Mesenteric fat pad (tissue), 1 donor: ENCODE measurements at places on chromosomes 7 and 10. TPM values are rescaled to one million over a fixed set of nuclear protein-coding genes. Genes with fewer than 3 reads are reported as not detected.

- no peak for DNase-seq
Observed at GRCh38 chr7:8131694-8132605, 130.0 kb downstream of the ICA1 start.

- DNase-seq: no peak
Observed at GRCh38 chr7:130500910-130501309, 9.0 kb downstream of the MEST start.

- DNase-seq: no peak
Observed at GRCh38 chr7:85160223-85160622, 26.6 kb downstream of the SEMA3D start.

DNA sequence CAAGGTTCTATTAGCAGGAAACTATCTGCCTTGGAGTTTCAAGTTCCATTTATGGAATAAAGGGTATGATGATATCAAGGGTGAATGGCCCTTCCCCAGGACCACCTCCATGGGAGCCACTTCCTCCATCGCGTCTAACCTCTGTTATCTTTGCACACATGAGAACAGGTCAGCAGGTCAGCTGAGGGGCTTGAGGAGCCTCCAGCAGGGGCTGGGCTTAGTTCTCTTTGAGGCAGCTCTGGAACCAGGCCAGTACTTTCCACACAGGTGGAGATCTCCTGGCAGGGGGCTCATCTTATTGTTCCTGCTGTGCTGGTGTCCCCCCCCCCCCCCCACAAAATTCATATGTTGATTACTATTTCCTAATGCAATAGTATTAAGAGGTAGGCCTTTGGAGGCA lies 472.2 kb upstream of the ZMIZ1 start:
- no peak for DNase-seq

DNA sequence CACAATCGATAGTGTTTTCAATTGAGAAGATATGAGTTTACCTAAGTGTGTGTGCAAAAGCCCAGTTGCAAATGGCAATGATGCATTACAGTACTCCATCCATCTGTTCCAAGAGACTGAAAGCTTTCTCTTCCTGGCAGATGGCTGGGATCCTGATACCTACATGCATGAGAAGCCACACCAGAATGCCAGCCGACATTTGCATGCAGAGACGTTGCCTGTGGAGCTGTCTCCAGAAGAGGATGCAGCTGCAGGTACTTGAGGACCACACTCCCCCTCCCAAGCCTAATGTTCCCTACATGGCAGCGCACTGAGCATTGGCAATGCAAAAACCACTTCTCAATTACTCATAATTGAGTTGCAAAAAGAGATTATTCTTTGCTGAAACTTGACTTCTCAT lies 332.1 kb downstream of the WDR11 start:
- no peak for DNase-seq

DNA sequence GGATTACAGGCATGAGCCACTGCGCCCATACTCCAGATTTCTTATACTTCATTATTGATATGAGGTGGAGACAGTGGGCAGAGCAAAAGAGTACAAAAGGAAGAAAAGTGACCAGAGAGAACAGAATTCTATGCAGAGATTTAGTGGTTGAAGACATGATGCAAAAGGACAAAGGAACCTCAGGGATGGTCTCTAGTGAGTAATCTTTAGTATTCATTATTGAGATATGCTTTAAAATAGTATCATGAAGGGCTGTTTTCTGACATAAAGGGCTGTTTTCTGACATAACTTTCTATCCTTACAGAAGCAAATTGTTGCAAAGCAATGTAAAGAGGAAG lies 81.2 kb upstream of the OIT3 start:
- no peak for DNase-seq

GRCh38 chr10:101047268-101047667 lies 14.5 kb upstream of the KAZALD1 start:
- DNase-seq: no peak

The SCRN1 gene
- total RNA-seq: 36.9 TPM

The PHYHIPL gene
- total RNA-seq: not detected

The ANKRD26 gene
- total RNA-seq: 4.1 TPM
